Renal pelvis (tissue), 12 donors: ENCODE measurements at places on chromosomes 1 and 21. TPM values are rescaled to one million over a fixed set of nuclear protein-coding genes. Genes with fewer than 3 reads are reported as not detected.

Gene NR5A2
- 2.1 TPM for polyA plus RNA-seq

Gene NPHS2
- polyA plus RNA-seq, result 403 TPM

- DNase-seq, result no peak
Observed at GRCh38 chr1:111097356-111098099, 42.4 kb downstream of the DRAM2 start.

- no peak for DNase-seq
Observed at GRCh38 chr1:180720753-180721152, 88.9 kb downstream of the XPR1 start.

GRCh38 chr1:18283601-18284385 lies 176.2 kb downstream of the IGSF21 start:
- no peak for DNase-seq

GRCh38 chr1:1972976-1973715 lies 30.4 kb downstream of the CFAP74 start:
- no peak for DNase-seq
